Lung (tissue), 17 donors: ENCODE measurements at places on chromosomes 16 and 17.

DNA sequence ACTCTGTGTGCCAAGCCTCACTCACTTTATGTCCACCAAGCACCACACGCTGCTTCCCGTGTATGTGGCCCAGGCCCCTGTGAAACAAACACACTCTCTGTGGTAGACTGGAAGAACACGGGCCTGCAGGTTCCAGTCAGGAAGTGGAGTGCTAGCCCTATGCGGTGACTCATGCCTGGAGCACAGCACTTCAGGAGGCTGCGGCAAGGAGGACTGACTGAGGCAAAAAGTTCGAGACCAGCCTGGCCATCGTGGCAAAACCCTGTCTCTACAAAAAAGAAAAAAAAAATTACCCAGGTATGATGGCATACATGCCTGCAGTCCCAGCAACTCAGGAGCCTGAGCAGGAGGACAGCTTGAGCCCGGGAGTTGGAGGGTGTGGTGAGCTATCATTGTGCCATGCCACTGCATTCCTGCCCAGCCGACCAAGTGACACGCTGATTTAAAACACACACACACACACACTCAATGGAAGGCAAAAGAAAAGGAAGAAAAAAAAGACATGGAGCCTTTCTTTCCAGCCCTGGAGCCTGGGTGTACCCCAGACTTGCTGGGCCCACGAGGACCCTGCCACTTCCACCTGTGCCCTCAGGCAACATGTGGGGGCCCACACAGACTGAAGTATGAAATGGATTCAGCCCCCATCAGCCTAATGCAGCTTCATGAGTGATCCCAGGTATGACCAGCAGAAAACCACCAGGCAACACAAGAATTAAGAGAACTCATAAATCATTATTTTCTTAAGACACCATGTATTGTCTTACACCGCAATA, 126.6 kb downstream of the ANKRD11 start:
- no peak for DNase-seq

GRCh38 chr17:39352986-39353385, 48.4 kb downstream of the FBXL20 start:
- no peak for DNase-seq

DNA sequence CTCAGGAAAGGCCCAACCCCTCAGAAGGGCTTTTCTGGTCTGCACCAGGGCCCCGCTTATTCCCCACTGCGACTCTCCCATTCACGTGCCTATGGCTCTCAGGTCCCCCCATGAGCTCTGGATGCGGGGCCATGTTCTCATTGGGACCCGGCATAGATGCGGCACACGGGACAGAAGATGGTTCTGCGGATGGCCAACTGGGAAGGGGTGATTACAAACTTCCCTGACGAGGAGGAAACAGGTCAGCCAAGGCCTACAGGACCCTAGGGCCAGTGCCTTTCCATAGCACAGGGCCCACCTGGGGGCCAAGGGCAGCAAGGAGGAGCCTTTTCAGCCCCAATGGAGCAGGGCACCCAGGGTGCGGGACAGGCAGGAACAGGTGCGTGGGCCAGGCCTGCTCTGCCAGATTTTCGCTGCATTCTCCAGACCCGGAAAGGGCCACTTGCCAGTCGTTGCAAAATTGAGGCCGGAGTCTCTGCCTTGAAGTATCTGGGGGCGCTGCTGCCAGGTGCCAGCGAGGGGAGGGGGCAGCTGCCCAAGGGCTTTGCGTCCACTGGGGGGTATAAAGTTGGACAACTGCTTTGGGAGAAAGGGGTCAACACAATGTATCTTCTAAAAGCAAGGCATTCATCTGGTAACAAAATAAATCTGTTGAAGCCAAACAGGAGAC, 20.5 kb downstream of the SLC7A5 start:
- no peak for DNase-seq

DNA sequence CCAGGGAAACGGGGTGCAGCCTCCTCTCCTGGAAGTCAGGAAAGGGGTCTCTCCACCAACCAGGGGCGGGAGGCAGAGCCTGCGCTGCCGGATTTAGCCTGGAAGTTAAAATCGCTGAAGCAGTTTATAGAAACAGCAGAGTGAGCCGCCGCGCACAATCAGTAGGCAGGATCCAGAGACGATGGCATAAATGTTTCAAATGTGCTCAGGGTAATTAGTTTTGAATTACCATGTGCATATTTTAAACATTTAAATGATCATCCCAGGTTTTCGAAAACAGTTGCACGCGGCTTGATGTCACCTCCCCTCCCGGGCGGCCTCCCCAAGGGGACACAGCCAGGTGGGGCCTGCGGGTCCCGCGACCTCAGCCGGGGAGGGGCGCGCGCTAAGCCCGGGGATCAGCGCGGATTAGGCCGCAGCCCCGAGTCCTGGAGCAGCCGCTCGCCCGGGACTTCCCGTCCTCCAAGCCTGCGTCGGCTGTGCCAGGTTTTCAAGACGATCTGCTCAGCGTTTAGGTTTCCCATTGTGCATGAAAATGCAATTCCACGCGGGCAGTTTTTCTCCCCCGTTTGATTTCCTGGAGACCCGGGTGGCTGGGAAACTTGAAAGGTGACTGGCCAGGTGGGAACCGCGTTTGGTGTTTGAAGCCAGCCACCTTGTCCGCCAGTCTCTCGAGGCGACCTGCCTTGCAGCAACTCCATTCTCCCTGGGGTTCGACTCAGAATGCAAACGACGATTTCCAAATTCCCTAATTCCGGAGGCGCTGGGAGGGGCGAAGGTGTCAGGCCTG, 78.3 kb downstream of the RPA1 start:
- peak; percentile 62 for DNase-seq

- DNase-seq: no peak
These were observed 105.8 kb upstream of the TNRC6C start for GRCh38 chr17:77852731-77853130.

- DNase-seq: no peak
These were observed 32.5 kb downstream of the CDRT4 start for GRCh38 chr17:15434956-15435355.

DNA sequence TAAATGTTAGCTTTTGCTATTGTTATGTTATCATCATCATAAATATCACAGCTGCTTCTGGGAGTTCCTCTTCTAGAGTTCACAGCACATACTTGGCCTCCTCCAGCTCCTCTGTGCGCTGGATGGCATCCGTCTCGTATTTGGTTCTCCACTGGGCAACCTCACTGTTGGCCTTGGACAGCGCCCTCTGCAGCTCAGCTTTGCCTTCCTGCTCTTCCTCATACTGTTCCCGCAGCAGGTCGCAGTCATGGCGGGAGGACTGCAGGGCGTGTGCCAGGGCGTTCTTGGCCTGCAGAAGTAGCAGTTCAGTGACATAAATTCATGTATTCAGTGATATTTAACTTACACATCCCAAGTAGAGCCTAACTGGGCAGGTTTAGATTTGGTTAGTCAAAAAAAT, 23.4 kb downstream of the MYH8 start:
- no peak for DNase-seq

- no peak for DNase-seq
These were observed 31.9 kb downstream of the MYO18A start for GRCh38 chr17:29148257-29148789.

GRCh38 chr16:57899771-57900661, 70.9 kb downstream of the CNGB1 start:
- peak; percentile 70 for DNase-seq

GRCh38 chr16:83599789-83600462, 207.9 kb upstream of the HSBP1 start:
- no peak for DNase-seq

- no peak for DNase-seq
These were observed 27.0 kb downstream of the PIGL start for GRCh38 chr17:16243801-16244567.

DNA sequence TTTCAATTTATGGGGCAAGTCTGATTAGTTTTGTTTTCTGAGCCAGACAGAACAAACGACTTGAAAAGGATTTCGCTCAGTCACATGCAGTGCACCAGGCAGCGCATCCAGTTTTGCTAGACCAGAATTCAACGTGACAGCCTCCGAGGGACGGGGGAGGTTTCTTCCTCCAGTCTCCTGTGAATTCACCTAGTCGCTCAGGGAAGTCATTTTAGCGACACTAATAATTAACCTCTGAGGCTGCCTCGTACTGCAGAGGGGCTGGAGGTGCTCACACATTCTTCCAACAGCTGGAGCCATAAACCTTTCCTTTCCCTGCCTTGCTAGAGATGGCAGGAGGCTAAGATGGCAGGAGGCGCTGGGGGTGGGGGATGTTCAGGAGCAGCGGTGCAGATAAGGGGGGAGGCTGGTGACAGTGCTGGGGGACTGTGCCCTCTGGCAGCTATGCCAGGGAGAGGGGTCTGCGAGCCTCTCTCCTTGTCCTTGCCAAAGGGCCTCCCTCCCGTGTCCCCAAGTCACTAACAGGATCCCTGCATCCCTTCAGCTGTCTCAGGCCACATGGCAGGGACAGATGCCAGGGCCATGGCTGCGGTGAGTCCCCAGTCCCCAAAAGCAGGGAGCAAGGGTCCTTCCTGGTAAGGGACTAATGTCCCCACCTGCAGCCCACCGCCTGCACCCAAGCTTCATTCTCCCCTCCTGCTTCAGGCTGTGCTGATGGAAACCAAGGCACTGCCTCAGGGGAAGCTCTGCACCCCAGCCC, 24.0 kb downstream of the MXRA7 start:
- peak; percentile 51 for DNase-seq

- no peak for DNase-seq
These were observed 7.4 kb downstream of the PRKCA start for GRCh38 chr17:66309793-66310192.

GRCh38 chr17:73938706-73939105, 264.8 kb upstream of the RPL38 start:
- no peak for DNase-seq

DNA sequence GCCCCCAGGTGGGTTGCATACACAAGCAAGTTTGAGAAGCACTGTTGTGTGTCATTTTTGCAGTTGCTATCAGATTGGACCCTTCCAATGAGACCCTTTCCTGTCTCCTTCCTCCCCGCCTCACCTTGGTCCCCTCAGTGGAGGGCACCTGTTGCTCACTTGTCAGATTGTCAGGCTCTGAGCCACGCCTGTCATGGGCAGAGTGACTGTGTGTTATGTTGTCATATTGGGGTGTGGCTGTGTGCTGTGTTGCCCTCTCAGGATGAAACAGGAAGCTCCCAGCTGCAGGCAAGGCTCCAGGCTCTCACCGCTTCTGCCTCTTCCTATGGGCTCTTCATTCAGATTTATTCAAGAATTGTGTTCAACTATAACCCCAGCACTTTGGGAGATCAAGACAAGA, 302.9 kb downstream of the CPPED1 start:
- no peak for DNase-seq

GRCh38 chr17:28818819-28819221, 23.8 kb downstream of the FAM222B start:
- peak; percentile 49 for DNase-seq

- DNase-seq: no peak
These were observed 11.9 kb downstream of the KCNJ12 start for GRCh38 chr17:21388066-21388465.

DNA sequence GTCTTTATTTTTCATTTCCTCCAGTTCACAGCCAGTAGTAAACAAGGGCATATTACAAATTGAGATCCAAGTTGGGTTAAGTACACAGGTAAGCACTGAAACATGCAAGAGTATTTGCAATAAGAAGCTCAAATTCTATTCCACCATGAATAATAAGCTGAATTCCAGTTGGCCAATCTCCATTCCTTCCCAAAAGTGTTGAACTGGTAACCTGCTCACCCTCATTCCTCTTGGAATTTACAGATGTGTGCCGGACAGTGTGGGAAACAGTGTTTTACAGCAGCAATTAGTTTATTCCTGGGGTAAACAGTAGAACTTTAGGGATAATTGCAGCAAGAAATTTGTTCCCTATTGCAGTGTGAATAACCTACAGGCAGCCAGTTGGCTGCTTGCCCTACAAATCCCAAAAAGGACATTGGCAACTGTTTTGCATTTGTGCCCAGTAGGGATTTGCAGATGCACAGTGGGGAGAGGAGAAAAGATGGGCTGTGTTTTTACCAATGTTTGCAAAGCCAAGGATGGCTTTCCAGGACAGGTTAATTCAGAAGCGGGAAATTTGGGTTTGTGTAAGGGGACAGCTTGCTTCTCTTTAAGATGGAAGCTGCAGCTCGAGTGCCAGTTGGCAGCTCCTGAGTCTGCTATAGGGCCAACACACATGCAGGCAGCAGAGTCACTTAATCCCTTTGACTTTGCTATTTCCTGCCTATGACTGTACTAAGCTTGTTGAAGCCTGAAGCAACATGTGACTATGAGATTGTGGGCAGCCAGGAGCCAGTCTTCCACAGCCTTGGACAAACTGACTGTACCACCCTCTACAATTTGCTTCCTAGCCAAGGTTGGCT, 318.9 kb downstream of the MAP2K6 start:
- peak; percentile 65 for DNase-seq

DNA sequence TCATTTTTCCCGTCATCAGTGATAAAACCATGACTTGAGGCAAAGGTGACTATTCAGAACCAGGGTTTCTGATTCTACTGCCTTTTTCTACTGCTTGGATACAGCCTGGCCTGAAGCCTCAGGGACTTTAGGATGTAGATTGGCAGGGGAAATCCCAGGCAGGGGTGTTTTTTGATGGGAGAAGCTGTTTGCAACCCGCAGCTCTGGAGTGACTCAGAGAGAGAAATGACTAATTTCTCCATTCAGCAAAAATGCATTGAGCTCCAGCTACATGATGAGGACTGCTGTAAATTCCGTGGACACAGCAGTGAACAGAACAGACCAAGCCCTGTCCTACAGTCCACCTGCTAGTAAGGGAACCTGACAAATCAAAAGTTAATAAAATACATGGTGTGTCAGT, 560.6 kb downstream of the CDH13 start:
- no peak for DNase-seq
